ENCODE measurements at places on chromosomes 6 and 20.

DNA sequence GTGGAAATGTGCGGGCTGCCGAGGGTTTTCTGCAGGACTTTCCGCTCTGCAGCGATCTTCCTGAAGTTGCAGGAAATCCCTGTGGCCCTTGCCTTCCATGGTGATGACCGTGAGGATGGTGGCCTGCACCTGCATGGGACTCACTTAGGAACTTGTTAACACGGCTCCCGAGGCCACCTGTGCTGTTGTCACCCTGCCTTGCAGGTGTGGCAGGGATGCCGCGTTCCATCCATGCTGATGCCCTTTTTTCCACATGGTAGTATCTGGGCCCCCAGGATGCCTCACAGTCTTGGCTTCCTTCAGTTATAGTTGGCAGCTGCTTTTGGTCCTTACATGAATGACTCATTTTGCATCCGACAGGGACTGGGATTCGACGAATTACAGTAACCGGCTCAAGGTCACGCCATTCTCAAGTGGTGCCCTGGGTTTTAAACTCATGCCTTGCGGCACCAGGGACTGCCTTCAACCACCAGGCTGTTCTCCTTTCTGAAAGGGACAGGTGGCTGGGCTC lies 37.2 kb downstream of the SYNJ2 start:
- no peak overlapping the region for H3K4me3 ChIP-seq
- H3K36me3 ChIP-seq, result peaks cover 27% of the 10 kb centered on the region
- DNase-seq, result no peak
- no peak overlapping the region for H3K27ac ChIP-seq
- H3K27me3 ChIP-seq, result no peaks in the 10 kb centered on the region

DNA sequence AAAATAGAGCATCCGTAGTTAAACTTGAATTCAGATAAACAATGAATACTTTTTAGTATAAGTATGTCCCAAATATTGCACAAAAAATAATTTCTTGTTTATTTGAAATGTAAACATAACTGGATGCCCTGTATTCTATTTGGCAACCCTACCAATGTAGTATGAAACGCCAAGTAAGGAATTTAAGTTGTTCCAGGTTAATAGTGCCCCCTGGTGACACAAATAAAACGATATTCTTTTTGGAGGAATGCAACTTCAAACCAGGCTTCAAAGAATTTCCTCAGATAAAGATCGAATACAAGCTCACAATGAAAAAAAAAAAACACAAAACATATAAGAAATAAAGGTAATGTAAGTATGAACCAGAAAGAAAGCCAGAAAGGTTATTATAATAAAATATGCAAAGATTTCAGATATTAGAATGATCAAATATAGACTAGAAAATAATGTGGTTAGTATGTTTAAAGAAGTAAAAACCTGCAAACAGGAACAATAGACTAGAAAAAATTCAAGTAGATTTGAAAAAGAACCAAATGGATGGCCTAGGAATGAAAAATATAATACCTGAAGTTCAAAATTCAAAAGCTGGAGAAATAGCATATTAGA lies 18.4 kb upstream of the AKAP7 start:
- H3K36me3 ChIP-seq, result no peaks in the 10 kb centered on the region
- peaks cover 1% of the 10 kb centered on the region for H3K27me3 ChIP-seq
- DNase-seq, result no peak
- no peak overlapping the region for H3K27ac ChIP-seq

DNA sequence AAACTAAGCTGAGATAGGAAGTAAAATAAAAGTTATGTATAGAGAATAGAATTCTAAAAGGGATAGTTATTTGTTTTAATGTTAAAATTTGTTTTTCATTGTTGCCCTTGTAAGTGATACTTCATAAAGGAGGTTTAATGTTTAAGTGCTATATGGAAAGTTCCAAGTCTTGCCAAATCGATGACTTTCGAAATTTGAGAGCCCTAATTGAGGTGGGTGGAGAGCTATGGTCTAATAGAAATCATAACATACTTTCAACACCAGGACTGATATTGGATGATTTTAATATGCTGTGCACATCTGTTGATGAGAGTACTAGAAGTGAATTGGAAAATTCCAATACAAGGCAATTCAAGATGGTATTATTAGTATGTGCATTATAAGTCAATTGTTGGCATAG lies 64.6 kb downstream of the RNF144B start:
- no peaks in the 10 kb centered on the region for H3K27me3 ChIP-seq
- H3K36me3 ChIP-seq, result no peaks in the 10 kb centered on the region
- no peaks in the 10 kb centered on the region for H3K4me1 ChIP-seq
- H3K27ac ChIP-seq, result no peak overlapping the region

DNA sequence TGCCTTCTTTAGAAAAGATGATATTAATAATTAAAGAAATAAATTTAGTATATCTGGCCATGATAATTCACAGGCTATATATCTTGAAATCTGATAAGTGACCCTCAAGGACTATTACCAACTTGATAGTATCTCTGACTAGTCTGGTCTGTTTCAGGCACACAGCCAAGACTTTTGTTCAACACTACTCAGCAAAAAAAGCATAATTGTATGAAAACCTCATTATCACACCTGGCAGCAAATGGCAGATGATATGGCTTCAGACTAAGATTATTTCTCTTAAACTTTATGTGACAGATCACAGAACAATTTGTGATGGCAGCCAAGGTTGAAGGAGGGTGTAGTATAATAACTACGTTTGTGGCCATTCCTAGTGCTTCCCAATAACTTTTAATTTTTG lies 114.7 kb downstream of the RWDD2A start:
- no peak overlapping the region for H3K27ac ChIP-seq
- no peaks in the 10 kb centered on the region for H3K36me3 ChIP-seq
- no peak overlapping the region for H3K4me3 ChIP-seq
- no peaks in the 10 kb centered on the region for H3K4me1 ChIP-seq

- no peak overlapping the region for H3K4me3 ChIP-seq
- H3K27ac ChIP-seq, result no peak overlapping the region
- peaks cover 70% of the 10 kb centered on the region for H3K36me3 ChIP-seq
Observed at GRCh38 chr6:33672808-33673207, 38.7 kb downstream of the UQCC2 start.

- no peak overlapping the region for H3K4me3 ChIP-seq
- peaks cover 6% of the 10 kb centered on the region for H3K36me3 ChIP-seq
- no peak overlapping the region for H3K27ac ChIP-seq
- H3K4me1 ChIP-seq, result no peaks in the 10 kb centered on the region
Observed at GRCh38 chr20:3640259-3640658, 22.9 kb downstream of the GFRA4 start.

GRCh38 chr6:141140905-141141304 lies 991.8 kb upstream of the GJE1 start:
- H3K4me1 ChIP-seq, result no peaks in the 10 kb centered on the region
- no peaks in the 10 kb centered on the region for H3K36me3 ChIP-seq
- H3K27me3 ChIP-seq, result no peaks in the 10 kb centered on the region
- H3K4me3 ChIP-seq, result no peak overlapping the region
- no peak overlapping the region for H3K27ac ChIP-seq

DNA sequence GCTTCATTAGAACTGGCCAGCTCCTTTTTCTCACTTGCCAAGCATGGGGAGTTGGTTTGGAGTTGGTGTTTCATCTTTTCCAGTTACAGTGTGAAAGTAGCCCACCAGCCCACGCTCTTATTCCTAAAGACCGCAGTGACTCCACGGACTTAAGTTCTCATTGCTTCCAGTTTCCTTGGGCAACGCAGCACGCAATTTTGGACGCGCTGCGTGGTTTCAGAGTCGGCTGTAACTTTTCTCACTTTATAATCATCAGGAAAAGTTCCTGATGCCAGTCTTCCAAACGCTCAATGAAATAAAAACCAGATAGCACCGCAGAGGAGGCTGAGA lies 381 bp upstream of the PEX7 start:
- peaks cover 8% of the 10 kb centered on the region for H3K27me3 ChIP-seq
- peaks cover 17% of the 10 kb centered on the region for H3K4me1 ChIP-seq
- peaks cover 19% of the 10 kb centered on the region for H3K36me3 ChIP-seq
- H3K27ac ChIP-seq, result peak overlapping the region; percentile 67
- no peak for DNase-seq

DNA sequence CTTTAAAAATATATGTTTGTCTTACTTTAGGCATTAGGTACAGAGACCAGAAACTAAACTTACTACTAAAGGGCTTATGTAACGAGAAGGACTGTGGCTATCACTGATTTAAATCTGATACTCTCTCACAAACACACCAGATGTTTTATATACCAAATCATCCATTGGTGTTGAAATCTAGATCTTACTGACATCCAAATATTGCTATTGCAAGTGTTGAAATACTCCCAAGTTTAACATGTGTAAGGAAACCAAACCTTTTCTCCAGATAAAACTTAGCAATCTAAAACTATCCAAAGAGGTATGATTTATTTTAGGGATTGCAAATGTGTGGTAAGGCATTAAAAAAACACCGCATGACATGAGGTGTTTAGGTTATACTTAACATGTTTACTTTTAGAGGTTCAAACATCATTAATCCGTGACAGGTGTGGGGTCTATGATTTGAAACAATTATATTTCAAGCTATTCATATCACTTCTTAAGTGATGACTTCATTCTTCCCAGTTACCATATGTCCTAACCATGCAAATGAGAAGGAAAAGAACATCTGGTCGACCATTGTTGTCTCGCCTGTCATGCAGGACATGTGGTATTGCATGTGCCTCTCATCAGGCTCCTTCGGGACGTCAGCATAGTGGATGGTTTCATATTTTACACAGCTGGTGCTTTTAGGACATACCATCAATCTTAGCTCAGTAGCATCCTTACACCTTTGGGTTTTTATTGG lies 168.3 kb upstream of the SPACA1 start:
- H3K27me3 ChIP-seq, result peaks cover 18% of the 10 kb centered on the region
- DNase-seq, result no peak
- no peak overlapping the region for H3K4me3 ChIP-seq
- H3K4me1 ChIP-seq, result peaks cover 4% of the 10 kb centered on the region
- no peak overlapping the region for H3K27ac ChIP-seq

- no peaks in the 10 kb centered on the region for H3K36me3 ChIP-seq
- H3K27ac ChIP-seq, result no peak overlapping the region
- H3K4me3 ChIP-seq, result no peak overlapping the region
- DNase-seq, result no peak
Observed at GRCh38 chr6:84103029-84103428, 69.5 kb downstream of the MRAP2 start.

Data from activated CD4-positive, alpha-beta memory T cell treated with anti-CD3 and anti-CD28 coated beads, Interleukin-2, amount 10 ng/mL, durations not matched to agents 7 days and 5 days (primary cell).